Vagina (tissue), 2 donors: ENCODE measurements at places on chromosomes 16 and 17.
A peak's percentile ranks its signal among the peaks of the same experiment; 100 is the strongest.

GRCh38 chr16:87615621-87616041 is 13.3 kb downstream of the JPH3 start:
- H3K4me3 ChIP-seq: no peak overlapping the region
- H3K36me3 ChIP-seq: no peaks in the 10 kb centered on the region
- no peaks in the 10 kb centered on the region for H3K27me3 ChIP-seq
- H3K27ac ChIP-seq: no peak overlapping the region
- no peak for DNase-seq

DNA sequence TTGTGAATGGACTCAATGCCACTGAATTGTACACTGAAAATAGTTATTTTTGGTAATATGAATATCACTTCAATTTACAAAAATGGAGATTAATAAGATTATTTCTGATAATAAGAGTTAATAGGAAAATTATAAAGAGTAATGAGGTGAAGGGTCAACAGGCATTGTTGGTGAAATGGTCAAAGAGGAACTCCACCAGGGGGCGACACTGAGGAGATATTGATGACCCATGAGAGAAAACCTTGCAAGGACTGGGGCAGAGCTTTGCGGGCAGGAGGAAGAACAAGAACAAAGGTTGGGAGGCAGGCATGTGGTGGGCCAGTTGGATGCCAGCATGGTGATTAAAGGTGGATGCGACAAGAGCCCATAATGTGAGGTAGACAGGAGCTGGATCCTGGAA is 74.0 kb upstream of the XYLT1 start:
- H3K27me3 ChIP-seq: no peaks in the 10 kb centered on the region
- H3K4me3 ChIP-seq: no peak overlapping the region
- DNase-seq: no peak
- H3K27ac ChIP-seq: no peak overlapping the region

- DNase-seq: no peak
- H3K27me3 ChIP-seq: no peaks in the 10 kb centered on the region
- H3K27ac ChIP-seq: no peak overlapping the region
- H3K4me3 ChIP-seq: no peak overlapping the region
These were observed 88.2 kb upstream of the FA2H start for GRCh38 chr16:74862743-74863244.

- H3K4me1 ChIP-seq: no peaks in the 10 kb centered on the region
- H3K27ac ChIP-seq: no peak overlapping the region
- no peaks in the 10 kb centered on the region for H3K27me3 ChIP-seq
- no peaks in the 10 kb centered on the region for H3K36me3 ChIP-seq
- peak overlapping the region; percentile 49 for H3K4me3 ChIP-seq
These were observed 621 bp downstream of the SDR42E1 start for GRCh38 chr16:82010649-82011048.

- DNase-seq: no peak
- no peak overlapping the region for H3K27ac ChIP-seq
- peaks cover 12% of the 10 kb centered on the region for H3K4me1 ChIP-seq
These were observed 16.7 kb downstream of the SLC6A2 start for GRCh38 chr16:55672471-55672870.

DNA sequence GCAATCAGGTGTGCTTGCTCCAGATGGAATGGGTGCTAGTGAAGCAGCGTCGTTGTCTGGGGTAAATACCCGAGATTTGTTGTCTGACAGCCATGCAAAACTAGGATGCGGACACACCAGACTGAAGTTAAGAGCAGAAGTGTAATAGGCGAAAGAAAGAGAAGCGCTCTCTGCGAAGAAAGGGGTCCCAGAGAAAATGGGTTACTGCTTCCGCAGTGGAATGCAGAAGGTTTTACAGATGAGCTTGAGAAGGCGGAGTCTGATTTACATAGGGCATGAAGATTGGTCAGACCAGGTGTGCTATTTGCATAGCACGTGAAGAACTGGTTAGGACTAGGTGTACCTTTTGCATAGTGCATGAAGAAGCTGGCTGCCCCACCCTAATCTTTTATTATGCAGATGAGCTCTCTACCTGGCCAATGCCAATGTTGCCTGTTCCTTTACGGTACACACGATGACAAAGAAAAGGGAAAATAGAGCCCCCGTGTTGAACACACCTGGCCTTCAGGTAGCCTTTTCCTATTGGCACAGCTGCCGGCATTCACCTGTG is 32.0 kb upstream of the SNN start:
- H3K36me3 ChIP-seq: no peaks in the 10 kb centered on the region
- peak overlapping the region; percentile 61 for H3K27ac ChIP-seq
- H3K4me1 ChIP-seq: peaks cover 30% of the 10 kb centered on the region
- no peak overlapping the region for H3K4me3 ChIP-seq
- no peak for DNase-seq

DNA sequence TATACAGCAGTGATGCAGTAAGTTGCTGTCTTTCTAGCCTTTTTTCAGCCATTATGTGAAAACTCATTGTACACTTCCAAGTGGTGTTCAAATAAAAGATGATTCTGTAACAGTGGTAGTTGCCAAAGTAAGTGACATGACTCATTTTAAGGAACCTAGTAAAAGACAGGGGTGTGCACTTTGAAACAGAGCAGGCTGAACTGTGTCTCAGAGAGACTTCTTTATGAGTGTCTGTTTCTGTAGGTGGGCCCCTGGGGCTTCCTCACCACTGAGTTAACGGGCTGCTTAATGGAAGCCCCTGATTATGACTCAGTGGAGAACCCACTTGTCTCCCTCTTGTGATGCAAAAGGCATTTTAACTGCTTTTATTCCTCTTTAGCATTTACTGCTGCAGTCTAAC is 147.3 kb downstream of the PCTP start:
- peak overlapping the region; percentile 20 for H3K27ac ChIP-seq
- no peak overlapping the region for H3K4me3 ChIP-seq
- no peaks in the 10 kb centered on the region for H3K36me3 ChIP-seq
